Stimulated activated CD8-positive, alpha-beta memory T cell treated with anti-CD3 and anti-CD28 coated beads, Interleukin-4, amount 100 ng/mL, for 1 hour (primary cell): ENCODE measurements at places on chromosomes 3 and 15.

- no peak for DNase-seq
These were observed 122.3 kb upstream of the AADACL2 start for GRCh38 chr3:151611419-151611818.

GRCh38 chr15:88938802-88939485, 25.8 kb upstream of the MFGE8 start:
- no peak for DNase-seq

GRCh38 chr3:111582120-111582474, 13.0 kb downstream of the ZBED2 start:
- DNase-seq: no peak

GRCh38 chr3:121330118-121330517, 215.7 kb downstream of the POLQ start:
- no peak for DNase-seq

DNA sequence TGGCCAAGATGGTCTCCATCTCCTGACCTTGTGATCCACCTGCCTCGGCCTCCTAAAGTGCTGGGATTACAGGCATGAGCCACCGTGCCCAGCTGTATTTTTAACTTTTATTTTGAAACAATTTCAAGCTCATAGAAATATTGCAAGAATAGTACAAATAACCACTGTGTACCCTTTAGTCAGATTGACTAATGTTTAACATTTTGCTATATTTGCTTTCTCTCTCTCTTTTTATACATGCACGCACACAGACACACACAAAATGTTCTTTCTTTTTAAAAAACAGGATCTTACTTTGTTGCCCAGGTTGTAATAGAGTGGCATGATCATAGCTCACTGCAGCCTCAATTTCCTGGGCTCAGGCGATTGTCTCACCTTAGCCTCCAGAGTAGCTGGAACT, 25.5 kb upstream of the DPPA4 start:
- DNase-seq: no peak

DNA sequence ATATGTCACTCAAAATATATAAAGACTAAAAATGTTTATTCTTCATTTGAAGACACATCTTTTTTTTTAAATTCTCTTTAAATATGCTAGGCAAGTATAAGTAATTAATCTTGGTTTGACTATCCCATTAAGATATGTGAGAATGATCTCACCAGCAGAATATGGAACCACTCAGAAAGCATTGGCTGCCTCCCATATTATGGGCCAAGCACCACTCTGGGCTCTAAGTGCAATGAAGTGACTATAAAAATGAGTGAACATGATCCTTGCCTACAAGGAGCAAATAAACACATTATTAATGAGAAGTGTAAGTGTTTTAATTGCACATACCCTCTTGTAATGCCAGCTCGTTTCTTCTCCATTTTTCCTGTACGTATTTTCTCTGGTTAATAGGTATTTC, 328.5 kb downstream of the NAALADL2 start:
- DNase-seq: no peak

GRCh38 chr3:65951836-65952505, 86.7 kb downstream of the MAGI1 start:
- no peak for DNase-seq

DNA sequence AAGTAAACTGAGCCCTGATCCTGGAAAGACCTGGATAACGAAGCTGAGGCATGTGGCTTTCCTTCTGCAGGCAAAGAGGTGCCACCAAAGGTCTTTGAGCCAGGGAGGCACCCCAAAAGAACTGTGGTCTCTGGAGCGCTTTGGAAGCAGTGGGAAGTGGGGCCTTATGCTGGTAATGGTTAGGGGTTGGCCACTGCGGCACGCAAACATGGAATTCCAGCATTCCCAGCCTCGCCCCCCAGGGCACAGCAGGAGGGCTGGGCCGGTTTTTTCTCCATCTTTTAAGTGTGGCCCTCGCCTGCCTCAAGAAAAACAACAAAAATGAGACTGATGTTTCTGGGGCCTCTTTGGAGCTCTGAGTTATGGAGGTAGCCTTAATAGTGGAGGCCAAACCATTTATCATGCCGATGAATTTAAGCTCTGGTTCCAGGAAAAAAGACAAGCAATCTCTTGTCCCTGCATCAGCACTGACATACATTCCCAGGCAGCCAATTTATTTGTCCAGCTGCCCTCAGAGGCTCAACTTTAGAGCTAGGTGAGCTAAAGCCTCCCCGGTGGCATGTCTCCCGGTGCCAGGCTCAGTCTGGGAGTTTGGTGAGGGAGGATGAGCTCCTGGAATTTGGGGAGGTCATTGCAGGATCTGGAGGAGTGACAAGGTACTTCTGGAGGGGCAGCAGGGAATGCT, 109.0 kb downstream of the TLE3 start:
- DNase-seq: no peak

DNA sequence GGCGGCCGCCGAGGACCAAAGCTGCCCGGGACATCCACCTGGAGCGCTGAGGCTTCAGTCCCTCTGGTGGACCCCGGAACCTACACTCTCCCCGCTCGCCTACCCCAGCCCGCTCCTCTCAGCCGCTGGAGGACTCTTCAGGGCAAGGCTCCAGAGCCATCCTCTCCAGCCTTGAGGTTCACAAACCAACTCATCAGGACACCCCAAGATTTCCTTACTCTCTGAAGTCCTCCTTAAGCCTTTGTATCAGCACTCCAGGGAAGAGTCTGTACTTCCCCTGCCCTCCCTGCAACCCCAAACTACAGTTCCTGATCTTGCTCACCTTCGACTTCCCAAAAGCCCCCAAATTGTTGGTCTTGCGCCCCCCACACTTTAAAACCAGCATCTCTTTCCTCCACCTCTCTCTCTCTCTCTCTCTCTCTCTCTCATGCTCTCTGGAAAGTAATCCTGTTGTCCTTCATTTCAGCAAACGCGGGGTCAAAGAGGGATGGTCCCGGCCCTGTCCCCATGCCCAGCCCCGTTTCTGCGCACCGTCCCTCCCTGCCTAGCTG, 438 bp downstream of the THBS1 start:
- DNase-seq: no peak
